ENCODE measurements at places on chromosomes 3 and 15. TPM values are rescaled to one million over a fixed set of nuclear protein-coding genes. Genes with fewer than 3 reads are reported as not detected.

- DNase-seq = no peak
Observed at GRCh38 chr3:69719587-69720122, 19.6 kb upstream of the MITF start.

DNA sequence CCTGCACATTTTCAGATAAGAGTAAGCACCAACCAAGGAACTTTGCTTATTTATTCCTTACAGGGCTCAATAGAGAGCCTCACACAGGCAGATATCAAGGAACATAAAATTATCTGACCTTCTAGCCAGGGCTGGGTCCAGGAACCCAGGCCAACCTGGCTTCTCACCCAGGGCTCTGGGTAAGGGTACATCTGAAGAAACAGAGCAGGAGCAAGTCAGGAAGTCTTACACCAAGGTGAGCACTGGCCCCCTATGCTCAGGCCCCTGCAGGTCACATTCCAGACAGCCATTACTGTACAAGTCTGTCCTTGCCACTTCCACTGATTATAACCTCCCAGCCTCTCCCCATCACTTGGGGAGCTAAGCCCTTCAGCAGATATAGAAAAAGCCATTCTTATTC lies 19.1 kb downstream of the TF start:
- DNase-seq = no peak

SLC28A1 gene
- total RNA-seq = not detected

DNA sequence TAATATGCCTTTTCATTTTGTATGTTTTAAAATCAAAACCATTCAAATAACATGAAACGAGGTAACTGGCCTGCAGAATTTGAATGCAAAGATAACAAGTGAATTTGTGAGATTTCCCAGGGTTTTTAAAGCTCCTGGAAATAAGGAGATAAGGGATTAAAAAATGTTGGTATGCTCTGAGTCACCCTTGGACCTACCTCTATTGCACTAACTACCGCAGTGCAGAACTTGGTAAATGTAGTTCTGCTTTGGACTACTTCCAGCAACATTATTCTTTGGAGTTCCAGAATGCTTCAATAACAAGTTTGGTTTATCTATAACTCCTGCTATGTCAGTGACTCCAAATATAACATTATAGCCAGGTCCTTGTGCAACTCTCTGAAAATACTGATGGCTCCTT lies 201.7 kb downstream of the GAP43 start:
- DNase-seq = no peak

Data from GM23338 (cell line).